RPMI8226 (cell line): ENCODE measurements at places on chromosomes 13 and 19.

DNA sequence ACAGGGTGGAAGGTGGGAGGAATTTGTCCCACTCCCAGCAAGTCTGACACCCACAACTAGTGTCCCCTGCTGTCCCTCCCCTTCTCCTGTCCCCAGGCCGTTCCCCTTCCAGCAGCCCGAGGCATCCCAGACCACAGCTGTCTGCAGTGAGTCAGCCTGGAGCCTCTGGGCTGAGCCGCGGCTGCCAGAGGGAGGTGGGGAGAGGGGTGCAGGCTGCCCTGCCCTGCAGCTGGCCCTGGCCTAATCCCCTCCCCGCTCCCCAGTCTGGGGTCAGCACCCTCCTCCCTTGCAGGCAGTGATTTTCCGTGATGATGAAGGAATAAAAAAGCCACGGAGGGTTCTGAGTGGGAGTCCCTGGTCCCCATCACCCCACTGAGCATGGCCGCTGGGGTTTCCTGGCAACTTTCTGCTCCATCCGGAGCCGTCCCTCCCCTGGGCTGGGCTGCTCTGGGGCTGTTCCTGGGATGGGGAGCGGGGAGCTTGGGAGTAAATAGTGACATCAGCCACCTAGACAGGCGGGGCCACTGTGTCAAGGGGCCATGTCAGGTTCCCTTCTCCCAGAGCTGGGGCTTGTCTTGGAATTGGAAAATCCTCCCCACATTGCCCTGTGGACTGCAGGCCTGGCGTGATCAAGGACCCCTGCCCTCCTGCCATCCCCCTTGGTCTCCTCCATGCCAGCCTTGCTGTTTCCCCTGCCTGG lies 16.8 kb downstream of the SPC24 start:
- peak; percentile 43 for DNase-seq

- peak; percentile 69 for DNase-seq
These were observed 144.1 kb downstream of the DPF1 start for GRCh38 chr19:38079926-38080380.

DNA sequence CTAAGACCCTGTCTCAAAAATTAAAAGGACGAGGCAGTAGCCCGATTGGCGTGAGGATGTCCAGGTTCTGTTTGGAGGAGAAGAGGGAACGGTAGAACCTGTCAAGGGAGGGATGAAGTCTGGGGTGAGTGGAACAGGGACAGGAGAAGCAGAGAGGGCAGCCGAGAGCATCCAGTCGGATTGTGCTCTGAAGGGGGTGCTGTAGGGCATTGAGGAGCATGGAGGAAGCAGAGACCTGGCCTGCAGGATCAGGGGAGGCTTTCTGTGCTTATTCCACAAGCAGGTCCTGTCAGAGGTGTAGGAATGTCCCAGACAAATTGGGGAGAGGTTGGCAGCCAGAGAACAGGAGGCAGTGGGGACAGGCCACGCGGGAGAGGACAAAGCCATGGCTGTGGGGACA lies 14.1 kb downstream of the AP2A1 start:
- DNase-seq, result no peak

DNA sequence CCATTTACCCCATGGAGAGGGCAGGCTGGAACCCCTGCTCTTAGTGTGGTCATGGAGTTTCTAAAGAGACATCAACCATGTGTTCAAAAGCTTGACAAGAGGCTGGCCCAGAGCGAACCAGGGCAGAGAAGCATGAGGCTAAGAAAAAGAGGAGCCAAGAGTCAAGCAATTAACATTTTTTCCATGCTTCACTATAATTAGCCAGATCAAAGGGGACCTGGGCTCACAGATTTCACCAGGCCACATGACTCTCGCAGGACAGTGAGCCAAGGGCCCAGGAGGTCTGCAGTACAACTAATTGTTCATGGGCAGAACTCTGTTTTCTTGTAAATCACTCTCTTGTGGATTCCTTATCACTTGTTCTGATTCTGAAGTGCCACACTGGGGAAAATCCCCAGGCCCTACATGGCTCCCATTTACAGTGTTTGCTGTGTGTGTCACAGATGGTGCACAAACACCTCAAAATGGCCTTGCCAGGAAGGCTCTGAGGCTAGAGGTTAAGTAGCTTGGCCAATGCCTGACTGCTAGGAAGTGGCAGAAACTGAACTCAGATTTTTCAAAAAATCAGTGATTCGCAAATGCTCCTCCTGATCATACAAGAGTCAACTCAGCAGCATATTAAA lies 101.2 kb downstream of the LHFPL6 start:
- no peak for DNase-seq

- DNase-seq, result no peak
These were observed 65.9 kb downstream of the ENOX1 start for GRCh38 chr13:43720780-43721397.

- no peak for DNase-seq
These were observed 59.0 kb upstream of the FGF14 start for GRCh38 chr13:102460806-102461205.

GRCh38 chr13:67130444-67130843 lies 99.7 kb downstream of the PCDH9 start:
- DNase-seq, result no peak

DNA sequence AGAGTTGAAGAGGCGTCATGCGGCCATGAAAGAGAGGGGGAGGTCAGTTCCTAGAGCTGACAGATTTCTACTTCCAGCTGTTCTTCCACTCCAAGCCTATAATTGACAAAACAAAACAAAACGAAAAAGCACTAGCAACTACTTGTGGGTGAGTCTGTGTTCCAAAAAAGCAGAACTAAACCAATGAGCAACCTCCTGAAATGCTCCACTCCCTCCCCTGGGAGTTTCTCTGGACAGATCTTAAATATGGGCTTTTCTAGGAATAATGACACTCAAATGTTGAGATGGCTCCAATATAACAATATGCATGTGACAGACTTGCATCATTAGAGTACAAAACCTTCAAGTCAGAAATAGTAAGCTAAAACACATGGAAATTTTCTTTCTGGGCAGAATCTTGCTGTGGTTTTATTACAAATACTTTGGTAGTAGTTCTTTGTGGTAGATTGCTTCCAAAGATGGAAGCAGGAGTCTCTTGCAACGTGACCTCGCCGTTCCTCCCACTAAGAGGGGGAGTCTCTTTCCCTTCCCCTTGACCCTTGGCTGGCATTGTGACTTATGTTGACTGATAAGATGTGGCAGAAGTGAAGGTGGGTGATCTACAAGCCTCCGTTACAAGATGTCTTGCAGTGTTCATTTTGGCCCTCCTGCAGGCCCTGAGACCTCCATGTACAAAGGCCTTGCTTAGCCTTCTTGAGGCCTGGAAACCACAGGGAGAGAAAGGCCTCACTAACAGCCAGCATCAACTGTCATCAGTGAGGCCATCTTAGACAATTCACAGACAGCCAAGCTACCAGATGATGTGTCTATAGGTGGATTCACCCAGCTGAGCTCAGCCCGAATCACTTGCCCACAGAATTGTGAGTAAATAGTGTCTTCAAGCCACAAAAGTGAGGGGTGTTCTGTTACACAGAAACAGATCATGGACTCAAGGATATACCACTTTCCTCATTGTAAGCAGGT lies 173.1 kb upstream of the RFC3 start:
- no peak for DNase-seq

DNA sequence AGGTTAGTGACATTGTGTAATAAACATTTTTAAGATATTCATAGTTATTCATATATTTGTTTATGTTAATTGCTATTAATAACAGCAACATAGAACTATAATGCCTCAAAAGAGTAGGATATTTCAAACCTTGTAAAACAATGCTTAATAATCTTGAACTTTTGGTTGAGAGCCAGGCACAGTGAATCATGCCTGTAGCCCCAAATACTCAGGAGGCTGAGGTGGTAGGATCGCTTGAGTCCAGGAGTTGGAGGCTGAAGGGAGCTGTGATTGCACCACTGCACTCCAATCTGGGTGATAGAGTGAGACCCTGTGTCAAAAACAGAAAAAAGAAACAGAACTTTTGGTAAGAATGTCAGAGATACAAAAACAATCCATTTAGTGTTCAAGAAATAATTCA lies 213.9 kb upstream of the SLITRK1 start:
- no peak for DNase-seq

GRCh38 chr19:34248941-34249340 lies 5.4 kb upstream of the GARRE1 start:
- no peak for DNase-seq

GRCh38 chr13:31056644-31057271 lies 104.9 kb downstream of the HSPH1 start:
- no peak for DNase-seq

DNA sequence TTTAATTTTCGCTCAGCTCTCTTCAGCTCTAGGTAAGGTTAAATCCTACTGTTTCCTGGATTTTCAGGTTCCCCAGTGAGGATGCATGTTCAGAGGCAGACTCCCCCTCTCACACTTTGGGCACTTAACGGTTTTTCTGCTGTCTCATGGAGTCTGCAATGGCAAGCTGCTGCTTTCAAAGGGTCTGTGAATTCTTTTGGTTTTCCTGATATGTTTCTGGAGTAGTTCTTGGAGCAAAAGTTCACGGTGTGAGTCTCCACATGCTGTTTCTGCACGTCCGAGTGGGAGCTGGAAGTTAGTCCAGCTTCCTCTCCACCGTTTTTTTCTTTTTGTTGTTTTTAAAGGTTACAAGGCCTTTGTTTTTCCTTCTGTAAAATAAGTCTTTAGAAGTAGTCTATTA lies 35.4 kb downstream of the DNAJC15 start:
- DNase-seq, result no peak

GRCh38 chr13:106610486-106610885 lies 42.5 kb upstream of the ARGLU1 start:
- no peak for DNase-seq

DNA sequence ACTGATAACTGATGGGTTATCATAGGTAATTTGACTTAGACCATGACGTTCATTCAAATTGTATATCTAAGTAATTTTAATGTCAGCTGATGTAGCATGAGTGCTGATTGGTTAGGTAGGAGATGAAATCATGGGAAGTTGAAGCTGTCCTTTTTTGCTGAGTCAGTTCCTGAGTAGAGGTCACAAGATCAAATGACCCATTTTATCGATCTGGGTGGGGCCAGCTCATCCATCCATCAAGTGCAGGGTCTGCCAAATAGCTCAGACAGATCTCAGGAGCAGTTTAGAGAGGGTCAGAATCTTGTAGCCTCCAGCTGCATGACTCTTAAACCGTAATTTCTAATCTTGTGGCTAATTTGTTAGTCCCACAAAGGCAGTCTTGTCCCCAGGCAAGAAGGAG lies 35.3 kb upstream of the CD177 start:
- DNase-seq, result no peak

DNA sequence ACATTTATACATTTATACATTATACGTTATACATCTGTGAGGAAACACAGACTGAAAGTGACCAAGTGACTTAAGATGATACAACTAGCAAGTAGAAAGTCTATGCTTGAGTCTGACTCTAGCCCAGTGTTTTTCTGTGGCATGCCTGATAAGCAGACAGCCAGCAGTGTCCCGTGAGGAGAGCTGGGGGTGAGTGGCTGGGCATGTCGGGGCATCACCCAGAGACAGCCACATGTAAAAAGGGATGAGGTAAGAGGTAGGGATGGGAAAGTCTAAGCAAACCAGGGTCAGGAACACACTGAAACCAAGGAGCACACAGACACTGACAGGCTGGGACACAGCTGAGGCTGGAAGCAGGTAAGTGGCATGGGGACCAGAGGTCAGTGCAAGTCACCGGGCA lies 333.2 kb downstream of the FOXO1 start:
- no peak for DNase-seq

DNA sequence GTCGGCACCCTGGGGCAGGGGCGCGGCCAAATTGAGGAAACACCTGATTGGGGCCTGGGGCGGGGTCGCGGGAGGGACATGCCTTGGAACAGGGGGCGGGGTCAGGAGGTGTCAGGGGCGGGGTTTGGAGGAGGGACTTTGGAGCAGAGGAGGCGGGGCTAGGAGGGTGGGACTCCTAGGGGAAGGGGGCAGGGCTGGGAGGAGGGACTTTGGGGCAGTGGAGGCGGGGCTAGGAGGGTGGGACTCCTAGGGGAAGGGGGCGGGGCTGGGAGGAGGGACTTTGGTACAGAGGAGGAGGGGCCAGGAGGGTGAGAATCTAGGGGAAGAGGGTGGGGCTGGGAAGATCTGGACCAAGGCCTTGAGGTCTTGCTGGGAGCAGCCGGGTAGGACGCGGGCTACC lies 21.9 kb downstream of the GRIN2D start:
- peak; percentile 69 for DNase-seq

DNA sequence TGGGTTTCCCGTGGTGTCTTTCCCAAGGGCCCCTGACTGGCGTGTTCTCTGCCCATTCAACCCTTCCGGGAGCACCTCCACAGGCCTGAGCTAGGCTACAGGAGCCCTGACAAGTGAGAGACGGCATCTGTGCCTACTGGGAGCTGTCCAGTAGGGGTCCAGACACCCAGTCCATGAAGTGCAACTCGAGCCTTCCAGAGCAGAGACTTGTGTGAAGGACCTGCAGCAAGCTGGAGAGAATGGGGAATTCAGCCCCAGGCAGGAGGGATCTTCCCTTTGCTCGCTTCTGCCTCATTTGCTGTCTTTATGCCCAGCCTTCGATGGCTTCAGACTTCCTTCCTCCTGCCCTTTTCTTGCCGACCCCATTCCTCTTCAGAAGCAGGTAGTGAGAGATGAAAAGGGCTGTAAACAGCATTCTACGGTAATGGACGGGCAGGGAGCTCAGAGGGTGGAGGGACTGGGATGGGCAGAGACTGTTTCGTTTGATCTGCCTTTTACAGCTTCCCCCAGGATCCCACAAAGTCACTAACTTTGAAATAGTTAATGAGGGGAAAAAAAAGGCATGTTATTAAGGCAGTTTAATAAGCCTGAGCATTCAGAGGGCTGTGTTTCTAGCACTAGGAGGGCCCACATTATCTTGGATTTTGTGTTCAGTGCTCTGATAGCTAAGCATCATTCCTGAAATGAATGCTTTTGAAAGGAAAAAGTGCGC lies 327.6 kb downstream of the FGF9 start:
- no peak for DNase-seq

- no peak for DNase-seq
These were observed 150.2 kb downstream of the DCT start for GRCh38 chr13:94329277-94329676.

- no peak for DNase-seq
These were observed 732 bp downstream of the SELENOV start for GRCh38 chr19:39515551-39516191.

DNA sequence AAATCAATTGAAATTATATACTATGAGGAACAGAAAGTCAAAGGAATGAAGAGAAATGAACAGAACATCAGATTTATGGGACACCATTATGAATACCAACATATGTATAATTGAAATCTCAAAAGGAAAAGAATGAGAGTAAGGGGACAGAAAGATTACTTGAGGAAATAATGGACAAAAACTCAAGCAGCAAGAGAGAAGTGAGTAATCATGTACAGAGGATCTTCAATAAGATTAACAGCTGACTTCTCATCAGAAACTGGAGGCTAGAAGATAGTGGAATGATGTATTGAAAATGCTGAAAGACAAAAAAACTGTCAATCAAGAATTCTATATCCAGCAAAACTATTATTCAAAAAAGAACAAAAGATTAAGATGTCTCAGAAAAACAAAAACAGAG lies 10.4 kb downstream of the MTUS2 start:
- DNase-seq, result no peak

- no peak for DNase-seq
These were observed 78.2 kb downstream of the RASA3 start for GRCh38 chr13:114054264-114054663.

DNA sequence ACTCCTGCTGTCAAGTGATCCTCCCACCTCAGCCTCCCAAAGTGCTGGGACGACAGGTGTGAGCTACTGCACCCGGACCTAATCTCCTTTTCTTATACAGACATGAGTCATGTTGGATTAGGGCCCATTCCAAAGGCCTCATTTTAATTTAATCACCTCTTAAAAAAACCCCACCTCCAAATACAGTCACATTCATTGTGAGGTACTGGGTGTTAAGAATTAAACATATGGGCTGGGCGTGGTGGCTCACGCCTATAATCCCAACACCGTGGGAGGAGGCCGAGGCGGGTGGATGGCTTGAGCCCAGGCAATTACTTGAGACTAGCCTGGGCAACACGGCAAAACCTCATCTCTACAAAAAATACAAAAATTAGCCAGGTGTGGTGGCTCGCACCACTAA lies 46.6 kb downstream of the PIN1 start:
- DNase-seq, result no peak
